ENCODE measurements at places on chromosomes 12 and 14.

- DNase-seq: no peak
These were observed 45.6 kb downstream of the RNFT2 start for GRCh38 chr12:116783525-116784237.

DNA sequence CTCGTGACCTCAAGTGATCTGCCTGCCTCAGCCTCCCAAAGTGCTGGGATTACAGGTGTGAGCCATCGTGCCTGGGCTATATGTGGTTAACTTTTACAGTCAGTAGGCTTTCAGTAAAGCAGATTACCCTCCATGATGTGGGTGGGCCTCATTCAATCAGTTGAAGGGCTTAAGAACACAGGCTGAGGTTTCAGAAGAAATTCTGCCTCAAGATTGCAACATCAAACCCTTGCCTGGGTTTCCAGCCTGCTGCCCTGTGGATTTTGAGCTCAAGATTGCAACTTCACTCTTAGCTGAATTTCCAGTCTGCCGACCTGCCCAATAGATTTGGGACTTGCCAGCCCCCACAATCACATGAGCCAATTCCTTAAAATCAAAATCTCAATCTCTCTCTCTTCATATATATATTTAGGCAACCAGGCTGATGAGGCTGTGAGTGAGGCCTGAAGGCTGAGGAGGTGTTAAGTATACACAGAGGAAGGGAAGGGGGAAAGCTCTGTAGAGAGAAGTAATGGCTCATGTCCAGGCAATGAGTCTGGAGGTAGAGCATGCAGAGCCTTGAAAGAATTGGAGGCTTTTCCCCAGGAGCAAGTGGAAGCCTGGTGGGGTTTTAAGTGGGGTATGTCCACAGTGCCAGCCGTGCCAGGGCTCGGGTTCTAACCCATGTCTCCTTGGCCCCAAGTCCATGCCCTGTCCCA, 33.3 kb upstream of the ACTN1 start:
- DNase-seq: no peak

DNA sequence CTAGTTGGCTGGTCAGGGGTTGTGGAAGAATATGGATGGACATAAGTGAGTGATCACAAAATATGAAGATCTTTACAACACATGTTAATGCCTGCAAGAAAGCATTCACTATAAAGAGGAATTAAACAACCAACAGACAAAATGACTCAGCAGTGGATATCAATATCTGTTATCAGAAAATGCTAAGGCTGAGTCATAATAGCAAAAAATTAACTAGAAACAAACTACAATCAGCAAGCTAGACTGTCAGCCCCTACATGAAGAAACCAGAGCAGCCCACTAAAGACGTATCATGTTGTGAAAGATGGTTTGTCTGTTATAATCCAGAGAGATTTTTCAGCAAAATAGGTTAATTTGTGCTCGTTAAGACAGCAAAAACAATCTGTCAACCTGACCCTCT, 472.9 kb downstream of the NELL2 start:
- no peak for DNase-seq

- no peak for DNase-seq
These were observed 125.4 kb upstream of the ATF1 start for GRCh38 chr12:50638482-50638880.

DNA sequence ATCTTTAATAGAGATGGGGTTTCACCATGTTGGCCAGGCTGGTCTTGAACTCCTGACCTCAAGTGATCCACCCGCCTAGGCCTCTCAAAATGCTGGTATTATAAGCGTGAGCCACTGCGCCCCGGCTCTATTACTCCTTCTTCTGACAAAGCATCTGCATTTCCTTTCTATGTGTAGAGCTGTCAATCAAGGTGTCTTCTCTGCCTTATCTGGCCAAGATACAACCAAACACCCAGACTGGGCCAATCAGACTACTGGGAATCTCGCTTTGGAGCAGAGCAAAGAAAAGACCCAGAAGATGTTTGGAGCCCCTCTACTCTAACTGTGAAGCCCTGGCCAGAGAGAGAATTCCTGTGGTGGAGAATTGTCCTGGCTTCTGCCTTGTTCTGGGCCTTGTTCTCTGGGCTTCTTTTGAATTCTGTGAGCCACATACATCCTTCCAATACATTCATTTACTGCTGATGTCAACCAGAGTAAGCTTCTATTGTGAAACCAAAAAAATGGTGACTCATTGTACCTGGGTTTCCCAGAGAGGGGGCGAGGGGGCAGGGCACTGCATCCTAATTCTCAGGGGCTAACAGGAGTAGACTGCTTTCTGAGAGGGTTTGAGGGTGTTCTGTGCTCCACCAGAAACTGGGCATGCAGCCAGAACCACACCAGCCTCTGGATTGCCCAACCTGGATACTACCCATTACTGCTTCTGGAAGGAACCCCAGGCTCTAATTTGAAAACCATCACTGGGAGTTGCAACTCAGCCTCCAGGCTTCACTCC, 18.8 kb upstream of the FLVCR2 start:
- peak; percentile 54 for DNase-seq

- DNase-seq: no peak
These were observed 376.4 kb downstream of the SNAPC1 start for GRCh38 chr14:62138593-62138992.

- DNase-seq: no peak
These were observed 60.7 kb upstream of the TBX3 start for GRCh38 chr12:114744691-114745090.

DNA sequence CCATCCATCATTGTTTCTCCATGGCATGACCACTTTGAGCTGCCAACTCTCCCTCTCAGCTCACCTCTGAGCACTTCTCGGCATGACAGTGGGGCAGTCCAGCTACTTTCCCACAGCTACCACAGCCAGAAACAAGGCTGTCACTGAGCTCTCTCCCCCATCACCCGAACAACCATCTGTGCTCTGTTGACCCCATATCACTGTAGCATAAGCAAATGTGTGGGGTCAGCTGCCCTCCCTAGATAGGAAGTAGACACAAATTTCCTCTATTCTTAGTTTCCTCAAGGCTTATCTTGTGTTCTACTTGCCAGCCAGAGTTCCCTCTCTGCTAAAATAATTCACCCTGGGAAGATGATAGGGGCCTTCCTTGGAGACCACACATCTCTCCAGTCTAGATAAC, 82.6 kb upstream of the FUT8 start:
- no peak for DNase-seq

- no peak for DNase-seq
These were observed 19.1 kb downstream of the BBOF1 start for GRCh38 chr14:74038020-74038859.

DNA sequence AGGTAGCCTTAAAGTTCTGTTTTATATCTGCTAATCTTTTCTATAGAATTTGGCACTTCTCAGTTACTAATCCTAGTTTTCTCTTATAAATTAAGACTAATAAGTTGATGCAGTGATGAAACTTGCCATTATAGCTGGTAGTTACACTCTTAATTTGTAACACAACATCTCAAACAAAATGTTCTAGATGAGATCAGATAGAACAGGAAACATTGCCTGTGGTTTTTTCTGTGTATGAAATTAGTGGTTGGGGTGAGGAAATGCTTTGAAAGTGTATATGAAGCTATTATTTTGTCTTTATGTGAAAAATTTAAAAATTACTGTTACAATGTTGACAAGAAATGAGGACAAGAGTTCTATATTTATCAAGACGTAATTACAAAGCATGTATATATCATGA, 91.9 kb downstream of the PCNX1 start:
- DNase-seq: no peak

- DNase-seq: no peak
These were observed 64.2 kb downstream of the LLPH start for GRCh38 chr12:66066137-66066928.

- DNase-seq: no peak
These were observed 493.1 kb upstream of the CCDC196 start for GRCh38 chr14:65993103-65993502.

- DNase-seq: no peak
These were observed 149.6 kb downstream of the MED13L start for GRCh38 chr12:116127859-116128258.

Measured in stimulated activated CD8-positive, alpha-beta memory T cell treated with anti-CD3 and anti-CD28 coated beads, Interleukin-4, amount 100 ng/mL, for 24 hours (primary cell).